ENCODE measurements at places on chromosomes 6 and 20.

- DNase-seq: no peak
Measured at GRCh38 chr6:65633501-65633900, 73.5 kb downstream of the EYS start.

- DNase-seq: no peak
Measured at GRCh38 chr20:1499528-1500420, 8.6 kb upstream of the SIRPB2 start.

- no peak for DNase-seq
Measured at GRCh38 chr20:52313341-52313963, 121.9 kb upstream of the ZFP64 start.

DNA sequence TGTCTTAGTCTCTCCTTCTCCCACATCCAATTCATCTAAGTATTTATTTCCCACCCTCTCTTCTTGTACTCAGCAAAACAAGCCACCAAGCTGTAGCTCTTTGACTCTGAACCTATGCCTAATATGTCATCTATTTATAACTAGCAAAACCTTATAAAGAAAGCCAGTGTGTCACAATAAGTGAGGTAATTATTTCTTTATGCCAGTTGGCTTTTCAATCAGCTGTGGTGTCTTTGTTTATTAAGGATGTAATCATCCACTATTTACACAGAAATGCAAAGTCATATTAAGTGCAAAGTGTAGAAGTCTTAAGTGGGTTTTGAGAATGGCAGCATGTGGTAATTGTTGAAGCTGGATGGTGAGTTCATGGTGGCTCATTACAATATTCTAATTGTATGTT, 215.2 kb upstream of the HTR1E start:
- DNase-seq: no peak

DNA sequence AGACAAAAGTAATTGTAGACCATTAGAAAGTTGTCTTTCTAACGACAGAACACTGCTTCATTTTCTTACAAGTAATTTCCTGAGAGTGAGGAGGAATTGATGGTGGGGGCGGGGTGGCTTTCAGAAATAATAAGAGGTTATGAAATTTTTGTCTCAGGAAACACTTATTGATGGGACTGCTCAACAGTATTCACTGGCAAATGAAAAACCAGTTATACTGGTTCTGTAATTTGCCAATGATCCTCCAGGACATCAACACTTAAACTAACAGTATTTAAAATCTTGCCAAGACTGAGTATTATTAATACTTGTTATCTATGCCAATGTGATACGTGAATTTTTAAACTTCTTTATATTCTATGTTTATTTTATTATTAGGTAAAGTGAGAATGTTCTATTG, 41.8 kb upstream of the FUT9 start:
- DNase-seq: no peak

GRCh38 chr6:168785720-168786511, 344.9 kb downstream of the SMOC2 start:
- DNase-seq: no peak

DNA sequence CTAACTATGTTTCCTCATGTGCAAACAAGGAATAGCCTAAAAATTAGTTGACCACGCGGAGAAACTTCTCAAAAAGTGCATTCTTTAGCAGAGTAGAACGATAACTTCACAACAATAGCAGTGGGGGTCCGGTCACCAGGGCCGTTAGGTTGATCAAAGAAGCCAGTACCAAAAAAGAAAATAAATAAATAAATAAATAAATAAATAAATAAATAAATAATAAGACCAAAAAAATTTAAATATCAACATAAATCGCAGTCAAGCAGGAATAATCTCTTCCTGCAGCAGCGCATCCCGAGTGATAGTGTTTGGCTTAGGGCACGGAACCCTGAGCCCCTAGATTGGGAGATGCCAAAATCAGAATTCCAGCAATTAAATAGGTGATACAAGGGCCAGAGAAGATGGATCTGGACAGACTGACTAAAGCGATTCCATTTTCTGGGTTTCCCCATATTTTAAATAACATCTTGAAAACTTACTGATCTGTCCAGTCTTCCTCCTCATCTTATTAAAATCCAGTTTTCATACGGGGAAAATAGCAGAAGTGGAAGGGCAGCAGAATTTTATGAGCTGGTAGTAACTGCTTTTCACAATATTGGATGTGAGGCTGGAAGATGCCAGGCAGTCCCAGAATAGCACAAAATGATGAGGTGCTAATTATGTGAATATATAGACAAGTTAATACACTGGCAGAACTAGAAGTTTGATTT, 4.4 kb upstream of the OLIG3 start:
- no peak for DNase-seq

DNA sequence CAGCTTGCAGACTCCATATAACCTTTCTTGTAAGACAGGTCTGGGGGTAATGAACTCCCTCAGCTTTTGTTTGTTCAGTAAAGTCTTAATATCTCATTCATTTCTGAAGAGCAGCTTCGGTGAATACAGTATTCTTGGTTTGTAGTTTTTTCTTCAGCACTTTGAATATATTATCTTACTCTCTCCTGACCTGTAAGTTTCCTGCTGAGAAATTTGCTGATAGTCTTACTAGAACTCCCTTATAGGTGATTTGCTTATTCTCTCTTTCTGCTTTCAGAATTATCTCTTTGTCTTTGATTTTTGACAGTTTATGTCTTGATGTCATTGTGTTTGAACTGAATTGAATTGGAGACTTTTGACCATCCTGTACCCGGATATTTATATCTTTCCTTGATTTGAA, 35.3 kb upstream of the SLC22A3 start:
- DNase-seq: no peak

GRCh38 chr20:64223526-64224067, 32.0 kb upstream of the PCMTD2 start:
- no peak for DNase-seq

- DNase-seq: no peak
Measured at GRCh38 chr20:9615766-9616454, 101.5 kb downstream of the LAMP5 start.

- DNase-seq: no peak
Measured at GRCh38 chr6:93806409-93807270, 387.3 kb upstream of the EPHA7 start.

GRCh38 chr6:135289816-135290215, 108.7 kb downstream of the MYB start:
- DNase-seq: no peak

- no peak for DNase-seq
Measured at GRCh38 chr20:51802170-51802751, at the start of gene SALL4. SALL4 (minus strand) TSS chr20:51802521; CDS start chr20:51802408, 113 bp downstream.

GRCh38 chr6:23350752-23351453, 775.1 kb upstream of the NRSN1 start:
- DNase-seq: no peak

GRCh38 chr6:30450909-30451841, 38.1 kb upstream of the HLA-E start:
- no peak for DNase-seq

GRCh38 chr20:62959101-62959971, 6.8 kb downstream of the SLC17A9 start:
- DNase-seq: no peak

- no peak for DNase-seq
Measured at GRCh38 chr6:119308048-119308570, 41.5 kb downstream of the MAN1A1 start.

DNA sequence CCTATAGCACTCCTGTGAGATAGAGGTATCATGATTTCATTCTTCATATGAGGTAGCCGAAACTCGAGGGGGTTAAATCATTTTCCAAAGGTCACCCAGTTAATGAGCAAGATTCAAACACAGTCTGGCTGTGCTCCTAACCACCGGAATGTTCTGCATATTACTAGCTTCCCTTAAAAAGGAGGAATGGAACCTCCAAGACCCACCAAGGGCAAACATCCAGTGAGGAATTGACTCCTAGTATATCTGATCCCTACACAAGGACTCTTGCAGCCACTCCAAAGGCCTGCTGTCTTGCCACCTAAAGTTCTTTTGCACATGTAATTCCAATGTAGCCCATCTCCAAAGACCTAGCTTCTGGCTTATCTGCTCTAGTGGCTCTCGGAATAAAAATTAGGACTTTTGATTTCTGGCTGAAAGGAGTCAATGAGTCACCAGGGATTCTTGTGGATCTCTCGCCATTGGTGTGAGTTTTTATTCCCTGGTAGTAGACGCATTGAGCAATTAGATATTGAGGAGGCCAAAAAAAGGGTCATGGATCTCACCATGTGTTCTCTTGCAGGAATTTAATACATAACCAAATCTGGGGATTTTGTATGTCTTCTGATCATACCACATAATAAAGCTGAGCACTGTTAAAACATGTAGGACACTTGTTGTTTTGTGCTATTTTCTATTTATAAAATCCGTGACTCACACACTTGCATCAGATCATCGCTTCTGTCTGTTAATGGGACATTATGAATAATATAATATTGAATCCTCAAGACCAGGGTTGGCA, 9.1 kb downstream of the BCAS1 start:
- DNase-seq: no peak

GRCh38 chr6:55980627-55981211, 105.3 kb upstream of the BMP5 start:
- no peak for DNase-seq

GRCh38 chr6:113856375-113856624, 845 bp upstream of the MARCKS start:
- DNase-seq: no peak

DNA sequence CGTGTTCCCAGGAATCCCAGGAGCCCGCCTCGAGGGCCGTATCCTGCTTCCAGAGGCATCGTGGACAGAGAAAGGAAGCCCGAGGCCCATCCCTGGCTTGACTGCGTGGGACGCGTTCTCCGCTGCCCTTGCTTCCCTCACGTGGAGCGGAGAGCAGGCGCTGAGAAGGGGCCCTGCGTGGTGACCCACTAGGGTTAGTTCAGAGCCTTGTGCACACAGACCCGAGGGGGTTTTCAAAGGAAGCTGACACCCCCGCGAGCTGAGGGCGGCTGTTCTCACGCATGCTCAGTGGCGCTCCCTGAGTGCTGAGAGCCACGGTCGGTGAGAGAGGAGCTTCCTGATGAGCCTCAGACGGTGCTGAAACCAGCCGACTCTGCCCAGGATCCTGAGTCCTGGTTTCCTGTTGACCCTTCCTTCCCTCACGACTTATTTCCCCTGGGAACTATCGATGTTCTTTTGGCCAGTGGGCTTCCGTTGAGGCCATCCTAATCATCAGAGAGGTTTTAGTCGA, 28.9 kb upstream of the CCR6 start:
- no peak for DNase-seq

DNA sequence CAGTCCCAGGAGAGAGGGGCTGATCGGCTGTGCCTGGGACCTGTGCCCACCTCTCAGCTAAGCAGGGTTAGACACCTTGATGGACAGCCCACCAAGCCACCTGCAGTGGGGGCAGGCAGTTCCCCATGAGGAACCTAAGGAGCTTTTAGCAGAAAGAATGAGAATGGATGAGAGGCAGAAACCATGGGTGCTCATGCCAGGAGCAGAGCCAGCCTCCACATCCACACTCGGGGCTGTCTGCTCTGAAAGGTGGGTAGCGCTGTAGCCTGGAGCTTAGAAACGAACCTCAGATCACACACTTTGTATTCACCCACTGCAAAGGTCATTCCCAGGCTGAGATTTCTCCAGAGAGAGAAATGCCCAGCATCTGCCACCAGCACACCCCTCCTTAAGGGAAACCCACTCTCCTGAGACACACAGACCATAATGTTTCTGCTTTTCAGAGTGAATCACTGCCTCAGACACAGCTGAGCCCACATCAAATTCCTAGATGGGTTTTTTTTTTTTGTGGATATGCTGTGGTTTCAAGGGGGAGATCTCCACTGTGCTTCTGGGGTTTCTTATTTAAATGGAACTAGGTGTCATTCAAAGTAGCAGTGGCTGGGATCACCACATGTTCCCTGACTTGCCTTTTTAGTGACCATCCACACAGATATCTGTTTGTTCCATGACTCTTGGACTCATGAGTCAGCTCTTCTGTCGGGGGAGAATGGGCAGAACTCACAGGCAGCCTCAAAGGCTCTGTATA, 218.9 kb downstream of the EYA2 start:
- DNase-seq: no peak

GRCh38 chr20:45115829-45116228, 855 bp upstream of the WFDC5 start:
- DNase-seq: no peak

DNA sequence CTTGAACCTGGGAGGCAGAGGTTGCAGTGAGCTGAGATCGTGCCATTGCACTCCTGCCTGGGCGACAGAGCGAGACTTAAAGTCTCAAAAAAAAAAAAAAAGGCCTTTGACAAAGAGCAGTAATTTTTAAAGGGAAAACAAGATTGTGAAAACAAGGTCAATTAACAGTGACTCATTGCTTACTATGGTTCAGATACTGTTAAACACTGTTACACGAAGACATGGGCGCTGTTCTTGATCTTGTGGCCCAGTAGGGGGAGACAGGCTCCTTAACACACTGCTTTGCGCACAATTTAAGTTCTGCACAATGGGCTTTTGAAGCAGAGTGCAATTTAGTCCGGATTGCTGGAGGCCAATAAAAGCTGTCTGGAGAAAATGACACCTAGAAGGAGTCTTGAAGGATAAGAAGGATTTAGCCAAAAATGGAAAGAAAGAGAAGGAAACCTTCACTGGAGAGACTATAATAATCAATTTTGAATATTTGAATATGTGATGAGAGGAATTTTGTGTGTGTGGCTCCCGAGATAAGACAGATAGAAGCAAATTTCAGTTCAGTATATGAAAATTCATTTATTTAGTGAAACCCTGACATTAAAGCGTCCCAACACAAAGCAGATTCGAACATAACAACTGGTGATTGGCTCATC, 6.0 kb upstream of the LATS1 start:
- DNase-seq: peak; percentile 65

- no peak for DNase-seq
Measured at GRCh38 chr6:79028641-79029314, 49.3 kb downstream of the PHIP start.

- no peak for DNase-seq
Measured at GRCh38 chr6:111823831-111824607, 49.2 kb downstream of the FYN start.

DNA sequence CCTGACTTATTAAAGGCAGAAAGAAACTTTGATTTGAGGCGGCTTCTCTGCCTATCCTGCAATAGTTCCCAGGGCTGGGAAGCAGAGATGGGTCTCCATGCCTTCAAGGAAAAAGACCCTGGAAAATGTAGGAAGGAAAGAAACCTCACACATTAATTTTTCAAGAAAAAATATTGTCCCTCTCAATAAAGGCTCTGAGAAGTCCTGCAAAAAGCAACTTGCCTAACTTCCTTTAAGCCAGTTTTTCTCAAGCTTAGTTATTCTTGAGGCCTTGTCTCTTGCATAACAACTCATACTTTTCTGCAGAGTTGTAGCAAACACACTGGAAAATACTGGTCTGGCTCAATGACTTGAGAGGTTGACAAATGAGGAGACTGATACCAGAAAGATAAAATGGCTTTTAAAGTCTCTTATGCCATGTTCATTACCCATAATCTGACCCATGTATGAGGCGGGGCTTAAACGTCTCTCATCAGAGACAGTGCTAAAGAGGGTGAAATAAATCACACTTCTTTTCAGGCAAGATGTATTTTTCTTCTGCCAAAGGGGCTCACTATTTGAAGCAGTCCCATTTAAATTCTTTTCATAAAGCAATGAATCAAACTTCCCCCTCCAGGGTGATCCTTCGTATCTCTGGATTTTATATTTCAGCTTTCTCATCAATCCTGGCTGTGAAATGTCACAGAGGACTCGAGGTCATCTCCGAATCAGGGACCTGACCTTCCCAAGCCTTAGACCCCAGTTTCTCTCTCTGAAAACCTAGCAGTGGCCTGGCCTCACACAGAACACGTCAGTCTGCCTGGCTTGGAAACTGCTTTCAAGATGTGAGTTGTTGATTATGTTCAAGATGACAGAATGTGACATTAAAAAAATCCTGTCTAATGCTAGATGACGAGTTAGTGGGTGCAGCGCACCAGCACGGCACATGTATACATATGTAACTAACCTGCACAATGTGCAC, 82.3 kb upstream of the KCNG1 start:
- DNase-seq: no peak

- DNase-seq: no peak
Measured at GRCh38 chr20:61633004-61633403, 380.9 kb downstream of the CDH4 start.

Measured in caudate nucleus (tissue), 63 donors.